ENCODE measurements at places on chromosomes 1 and 21.
A peak's percentile ranks its signal among the peaks of the same experiment; 100 is the strongest.

GRCh38 chr1:221239792-221240191, 360.5 kb downstream of the HLX start:
- no peak for DNase-seq

- DNase-seq = no peak
These were observed 21.2 kb upstream of the JUN start for GRCh38 chr1:58804853-58805565.

- no peak for DNase-seq
These were observed 6.4 kb upstream of the EDN2 start for GRCh38 chr1:41490911-41491310.

- DNase-seq = peak; percentile 19
These were observed 130.2 kb upstream of the CSF3R start for GRCh38 chr1:36612881-36613280.

Measured in testis (tissue), 5 donors.